Esophagus mucosa (tissue), 1 donor: ENCODE measurements at places on chromosomes 12 and 14. TPM values are rescaled to one million over a fixed set of nuclear protein-coding genes. Genes with fewer than 3 reads are reported as not detected.

DNA sequence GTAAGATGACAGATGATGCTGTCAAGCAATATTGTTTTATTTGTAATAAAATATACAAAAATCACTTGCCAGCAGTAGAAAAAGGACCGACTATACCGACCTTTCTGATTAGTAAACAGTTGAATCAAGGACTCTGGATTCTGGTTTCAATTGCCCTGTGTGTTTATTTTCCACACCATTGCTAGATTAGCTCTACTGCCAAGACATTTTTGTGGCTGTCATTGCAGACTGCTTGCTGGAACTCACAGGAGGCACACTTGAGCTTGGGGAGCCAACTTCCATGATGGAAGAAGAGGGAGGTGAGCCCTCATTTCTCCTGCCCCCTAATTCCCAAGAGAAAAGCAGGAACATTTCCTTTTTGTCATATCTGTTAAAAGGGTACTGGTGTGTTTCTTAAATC is 51.3 kb downstream of the MAPKAPK5 start:
- no peak for ATAC-seq

Gene AKAP6
- 4.4 TPM for total RNA-seq

DNA sequence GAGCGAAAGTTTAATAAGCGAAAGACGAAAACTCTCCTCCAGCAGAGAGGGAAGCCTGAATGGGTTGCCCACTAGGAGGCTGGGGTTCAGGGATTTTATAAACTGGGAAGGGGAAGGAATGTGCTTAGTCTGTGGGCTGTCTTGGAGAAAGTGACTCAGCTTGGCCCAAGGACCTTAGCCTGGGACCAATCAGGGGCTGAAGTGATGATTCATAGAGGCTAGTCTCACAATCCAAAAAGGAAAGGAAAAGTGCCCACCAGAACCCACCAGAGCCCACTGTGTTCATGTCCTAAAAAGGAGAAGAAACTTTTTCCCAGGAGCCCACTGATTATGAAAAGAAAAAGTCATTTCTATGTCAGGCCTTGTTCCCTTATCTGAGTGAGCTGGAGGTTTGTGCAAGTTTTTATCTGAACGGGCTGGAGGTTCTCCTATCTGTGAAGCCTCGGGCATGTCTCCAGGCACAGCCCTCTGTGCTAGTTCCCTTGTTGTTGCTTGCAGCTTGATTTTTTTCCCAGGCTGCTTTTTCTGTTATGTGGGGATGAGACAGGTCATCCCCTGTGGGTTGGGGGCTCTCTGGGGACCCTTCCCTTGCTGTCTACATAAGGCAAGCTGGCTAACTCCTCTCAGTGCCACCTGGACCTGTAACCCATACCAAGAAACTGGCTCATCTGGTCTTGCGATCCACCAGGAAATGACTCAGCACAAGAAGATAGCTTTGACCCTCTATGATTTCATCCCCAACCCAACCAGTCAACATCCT is 8.3 kb upstream of the GOLGA5 start:
- ATAC-seq: peak; percentile 43

- no peak for ATAC-seq
Measured at GRCh38 chr14:78104160-78104559, 66.0 kb upstream of the NRXN3 start.
